ENCODE measurements at places on chromosomes 7 and 10.

DNA sequence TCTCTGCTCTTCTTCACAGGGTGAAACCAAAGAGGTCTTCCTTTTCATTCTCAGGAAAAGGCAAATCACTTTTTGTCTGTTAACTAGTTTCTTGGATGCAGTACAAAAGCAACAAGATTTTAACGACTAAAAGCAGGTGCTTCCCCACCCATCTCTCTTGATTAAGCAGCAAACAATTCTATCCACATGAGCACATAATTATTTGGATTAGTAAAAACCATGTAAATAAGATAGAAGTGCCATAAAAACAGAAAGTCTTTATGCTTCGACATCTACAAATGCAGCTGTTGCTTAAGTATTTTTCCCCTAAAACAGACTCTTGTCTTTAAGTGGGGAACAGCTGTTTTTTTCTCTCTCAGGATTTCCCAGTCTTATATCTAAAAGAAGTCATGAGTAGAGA, 37.4 kb downstream of the USP54 start:
- DNase-seq: no peak

DNA sequence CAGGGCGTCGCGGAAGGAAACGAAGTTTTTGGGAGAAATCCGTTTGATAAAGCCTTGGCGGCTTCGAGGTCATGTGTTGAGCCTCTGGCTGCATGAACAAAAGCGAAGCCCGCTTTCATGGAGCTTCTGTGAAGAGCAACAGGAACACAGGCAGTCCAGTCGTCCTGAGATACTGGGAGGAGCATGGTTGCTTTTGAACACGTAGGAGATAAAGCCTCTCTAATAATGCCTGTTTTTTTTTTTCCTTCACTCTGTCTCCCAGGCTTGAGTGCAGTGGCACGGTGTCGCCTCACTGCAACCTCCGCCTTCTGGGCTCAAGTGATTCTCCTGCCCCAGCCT, 473 bp upstream of the ZNF32 start:
- no peak for DNase-seq

DNA sequence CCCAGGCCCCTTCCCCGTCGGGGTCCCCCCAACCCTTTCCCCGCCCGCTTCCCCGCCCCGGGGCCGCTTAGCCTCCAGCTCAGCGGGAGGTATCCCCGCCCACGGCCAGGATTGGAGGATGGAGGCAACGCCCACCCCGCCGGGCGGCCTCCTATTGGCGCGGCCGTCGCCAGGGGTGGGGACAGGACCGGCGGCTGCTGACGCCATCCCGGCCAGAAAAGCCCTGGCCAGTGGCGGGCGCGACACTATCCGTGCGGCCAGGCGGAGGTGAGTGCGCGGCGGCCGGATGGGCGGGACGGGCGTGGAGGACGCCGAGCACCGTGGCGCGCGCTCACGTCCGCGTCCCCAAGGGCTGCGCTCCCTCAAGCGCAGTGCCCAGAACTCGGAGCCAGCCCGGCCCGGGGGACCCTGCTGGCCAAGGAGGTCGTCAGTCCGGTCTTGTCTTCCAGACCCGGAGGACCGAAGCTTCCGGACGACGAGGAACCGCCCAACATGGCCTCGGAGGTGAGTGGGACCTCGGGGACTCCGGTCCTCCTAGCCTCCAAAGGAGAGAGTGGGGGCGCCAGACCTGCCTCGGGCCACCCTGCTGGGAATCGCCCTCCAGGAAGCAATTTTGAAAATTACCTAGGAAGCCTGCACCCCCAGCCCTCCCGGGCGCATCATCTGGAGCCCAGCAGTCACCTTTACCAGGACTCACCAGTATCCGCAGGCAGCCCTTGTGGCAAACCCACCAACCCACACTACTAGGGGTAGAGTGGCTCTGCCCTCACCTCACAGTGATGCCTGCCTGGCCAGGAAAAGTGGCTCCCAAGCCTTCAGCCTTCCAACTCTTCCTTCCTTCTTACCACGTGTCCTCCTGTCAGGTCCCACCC, at the start of gene ASL:
Gene ASL (plus strand): TSS at position 230 of the 872 bp plus-strand sequence. CDS start 263 bp downstream, at position 493.
- DNase-seq: peak; percentile 80

DNA sequence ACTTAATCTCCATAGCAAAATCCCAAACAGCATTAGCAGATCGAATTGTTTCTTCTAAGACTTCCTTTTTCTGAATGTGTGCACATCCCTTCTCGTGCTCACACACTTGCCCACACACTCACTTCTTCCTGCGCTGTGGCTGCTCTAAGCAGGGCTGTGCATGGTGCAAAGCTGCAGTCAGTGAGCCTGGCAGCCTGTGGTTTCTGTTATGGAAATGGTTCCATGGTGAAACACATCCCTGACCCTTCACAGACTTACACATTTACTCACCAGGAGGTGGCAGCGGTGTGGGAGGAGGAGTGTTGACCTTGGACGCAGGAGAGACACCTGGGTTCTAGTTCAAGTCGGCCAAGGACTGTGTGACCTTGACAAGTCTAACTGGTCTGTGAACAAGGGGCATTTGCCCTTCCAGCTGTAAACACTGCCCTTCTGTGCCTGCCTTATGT, 24.9 kb downstream of the MTURN start:
- DNase-seq: no peak

DNA sequence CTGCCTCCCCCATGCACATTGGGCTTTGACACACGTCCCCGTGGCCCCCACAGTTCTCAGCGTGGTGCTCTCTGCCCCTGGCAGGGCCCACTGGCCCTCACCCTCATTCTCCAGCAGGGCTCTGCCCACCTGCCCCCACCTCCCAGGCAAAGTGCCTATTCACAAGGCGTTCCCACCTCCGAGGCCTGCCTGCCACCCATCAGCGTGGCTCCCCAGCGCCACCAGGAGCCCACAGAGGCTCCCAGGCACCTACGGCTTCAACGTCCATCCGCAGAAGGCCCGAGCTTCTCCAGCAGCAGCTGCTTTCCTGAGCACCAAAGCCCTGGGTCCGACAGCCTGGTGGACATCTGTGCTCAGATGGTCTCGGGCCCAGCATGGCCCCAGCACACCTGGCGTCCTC, 211.8 kb upstream of the PPP2R2D start:
- DNase-seq: no peak

DNA sequence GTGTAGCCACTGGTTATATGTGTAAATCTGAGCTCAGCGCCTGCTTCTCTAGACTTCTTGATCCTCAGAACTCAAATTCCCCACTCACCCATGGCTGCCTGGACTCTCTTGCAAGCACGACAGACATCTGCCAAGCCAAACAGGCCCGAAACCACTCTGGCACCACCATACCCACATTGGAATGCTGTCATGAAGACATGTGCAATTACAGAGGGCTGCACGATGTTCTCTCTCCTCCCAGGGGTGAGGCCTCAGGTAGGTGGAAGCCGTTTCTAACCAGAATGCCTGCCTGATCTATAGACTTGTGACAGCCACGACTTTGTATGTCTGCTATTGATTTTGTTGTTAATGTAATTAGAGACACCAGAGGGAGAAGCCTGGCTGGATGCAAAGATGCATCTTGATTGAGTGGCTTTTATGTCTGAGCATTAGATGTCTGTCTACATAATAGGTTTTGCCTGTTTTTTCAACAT, 4.0 kb downstream of the BAMBI start:
- DNase-seq: no peak

DNA sequence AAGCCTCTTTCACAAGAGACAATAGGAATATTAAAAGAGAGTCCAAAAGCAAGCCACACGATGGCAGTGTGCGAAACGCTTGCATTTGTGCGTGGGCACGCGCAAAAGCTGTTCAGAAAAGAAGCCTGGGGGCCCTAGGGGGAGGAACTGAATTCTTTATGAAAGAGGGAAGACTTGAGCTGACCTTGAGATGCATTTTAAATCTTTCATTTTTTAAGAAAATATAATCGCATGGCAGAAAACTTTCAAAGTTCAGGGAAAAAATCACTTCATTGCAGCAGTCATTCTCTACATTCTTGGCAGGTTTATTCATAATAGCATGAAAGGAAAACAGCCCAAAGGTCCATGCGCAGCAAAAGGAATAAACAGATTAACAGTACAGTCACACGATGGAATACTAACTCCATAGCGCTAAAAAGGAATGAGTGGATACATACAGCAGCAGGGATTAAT, 206.5 kb upstream of the PRKCQ start:
- no peak for DNase-seq

- DNase-seq: no peak
These were observed 49.1 kb downstream of the ASB4 start for GRCh38 chr7:95534796-95535195.

- DNase-seq: no peak
These were observed 133.4 kb downstream of the MACC1 start for GRCh38 chr7:20083781-20084180.

DNA sequence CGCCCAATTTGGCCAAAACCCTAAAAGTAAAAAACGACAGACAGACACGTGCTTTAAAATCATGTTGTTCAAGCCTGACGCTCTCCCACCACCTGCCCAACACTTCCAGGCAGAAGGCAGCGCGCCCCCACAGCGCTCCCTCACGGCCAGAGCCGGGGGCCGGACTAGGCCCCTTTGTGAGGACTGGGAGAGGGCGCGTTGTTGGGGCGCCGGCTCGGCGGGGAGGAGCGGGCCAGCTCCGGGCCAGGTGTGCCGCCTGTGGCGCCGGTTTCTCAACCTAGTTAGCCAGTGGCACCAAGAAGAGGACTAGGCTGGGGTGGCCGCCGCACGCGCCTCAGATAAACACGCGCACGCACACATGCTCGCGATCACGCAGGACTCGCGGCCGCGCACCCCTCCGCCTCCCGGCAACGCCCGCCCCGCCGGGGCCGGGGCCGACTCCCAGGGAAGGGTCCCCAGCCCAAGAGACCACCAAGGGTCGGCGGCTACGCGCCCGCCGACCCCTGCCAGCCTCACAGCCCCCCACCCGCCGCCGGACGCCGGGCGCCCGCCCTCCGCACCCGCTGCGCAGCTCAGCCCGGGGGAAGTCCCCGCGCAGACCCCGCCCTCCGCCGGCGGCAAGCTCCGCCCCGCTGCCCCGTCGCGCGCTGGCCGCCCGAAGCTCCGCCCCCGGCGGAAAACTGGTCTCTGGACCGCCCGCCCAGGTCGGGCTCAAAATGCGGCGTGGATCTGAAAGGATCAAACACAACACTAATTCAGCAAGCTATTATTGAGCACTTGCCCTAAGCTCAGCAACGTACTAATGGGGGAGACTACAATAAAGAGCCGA, at the start of gene IMMP2L:
Gene IMMP2L (minus strand): TSS at position 589 of the 829 bp plus-strand sequence.
- peak; percentile 88 for DNase-seq

DNA sequence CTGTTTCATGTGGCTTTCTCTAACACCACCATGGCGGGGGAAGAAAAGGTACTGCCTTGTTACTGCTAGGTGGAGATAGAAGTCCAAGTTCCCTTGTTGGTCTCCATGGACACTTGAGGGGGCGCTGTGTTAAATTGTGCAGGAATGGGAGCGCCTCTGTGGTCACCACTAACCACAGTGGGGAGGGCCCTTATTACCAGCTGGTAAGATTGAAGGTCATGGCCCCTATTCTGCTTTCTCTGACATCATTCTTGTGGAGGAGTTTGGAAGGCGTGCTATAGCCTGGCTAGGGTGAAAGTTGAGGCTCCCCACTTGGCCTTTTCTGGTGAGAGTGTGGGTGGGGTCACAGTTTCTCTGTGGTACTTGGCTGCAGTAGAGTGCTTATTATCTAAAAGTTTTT, 14.9 kb upstream of the MXI1 start:
- no peak for DNase-seq

GRCh38 chr7:7765422-7765821, 47.0 kb upstream of the RPA3 start:
- DNase-seq: no peak

DNA sequence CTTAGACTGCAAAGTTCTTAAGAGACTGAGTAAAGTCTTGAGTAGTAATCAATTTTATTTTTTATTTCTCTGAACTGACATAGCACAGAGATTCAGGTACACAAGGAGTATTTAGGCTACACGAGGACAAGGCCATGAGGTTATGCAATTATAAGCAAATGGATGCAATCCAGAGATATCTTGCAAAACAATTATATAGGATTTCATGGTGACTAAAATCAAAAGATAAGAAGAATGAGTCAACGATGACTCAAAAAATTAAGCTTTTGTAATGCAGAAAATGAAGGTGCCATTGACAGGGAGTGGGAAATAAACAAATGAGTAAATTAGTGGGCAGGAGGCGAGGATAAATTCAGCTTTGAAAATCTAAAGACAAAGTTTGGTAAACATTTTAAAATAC, 66.7 kb upstream of the MYO3A start:
- no peak for DNase-seq

DNA sequence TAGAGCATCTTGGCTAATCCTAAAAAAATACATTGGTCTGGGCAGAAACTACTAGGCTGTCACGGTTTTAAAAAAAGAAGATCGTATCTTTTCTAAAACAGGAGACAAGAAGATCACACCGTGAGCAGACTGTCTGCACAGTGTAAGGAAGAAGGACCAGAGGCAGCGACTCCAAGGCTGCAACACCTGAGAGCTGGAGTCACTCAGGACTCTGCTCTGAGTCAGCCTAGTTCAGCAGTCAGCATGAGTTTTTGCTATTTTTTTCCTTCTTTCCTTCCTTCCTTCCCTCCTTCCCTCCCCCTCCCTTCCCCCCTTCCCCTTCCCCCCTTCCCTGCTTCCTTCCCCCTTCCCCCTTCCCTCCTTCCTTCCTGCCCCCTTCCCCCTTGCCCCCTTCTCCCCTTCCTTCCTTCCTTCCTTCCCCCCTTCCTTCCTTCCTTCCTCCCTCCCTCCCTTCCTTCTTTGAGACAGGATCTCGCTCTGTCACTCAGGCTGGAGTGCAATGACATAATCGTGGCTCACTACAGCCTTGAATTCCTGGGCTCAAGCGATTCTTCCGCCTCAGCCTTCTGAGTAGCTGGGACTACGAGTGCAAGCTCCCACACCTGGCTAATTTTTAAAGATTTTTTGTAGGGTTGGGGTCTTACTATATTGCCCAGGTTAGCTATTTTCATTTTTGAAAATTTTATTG, 24.4 kb downstream of the BAG3 start:
- DNase-seq: no peak

GRCh38 chr10:131742500-131742951, 158.3 kb upstream of the PPP2R2D start:
- DNase-seq: no peak

- DNase-seq: no peak
These were observed 24.8 kb upstream of the DLD start for GRCh38 chr7:107865956-107866775.

DNA sequence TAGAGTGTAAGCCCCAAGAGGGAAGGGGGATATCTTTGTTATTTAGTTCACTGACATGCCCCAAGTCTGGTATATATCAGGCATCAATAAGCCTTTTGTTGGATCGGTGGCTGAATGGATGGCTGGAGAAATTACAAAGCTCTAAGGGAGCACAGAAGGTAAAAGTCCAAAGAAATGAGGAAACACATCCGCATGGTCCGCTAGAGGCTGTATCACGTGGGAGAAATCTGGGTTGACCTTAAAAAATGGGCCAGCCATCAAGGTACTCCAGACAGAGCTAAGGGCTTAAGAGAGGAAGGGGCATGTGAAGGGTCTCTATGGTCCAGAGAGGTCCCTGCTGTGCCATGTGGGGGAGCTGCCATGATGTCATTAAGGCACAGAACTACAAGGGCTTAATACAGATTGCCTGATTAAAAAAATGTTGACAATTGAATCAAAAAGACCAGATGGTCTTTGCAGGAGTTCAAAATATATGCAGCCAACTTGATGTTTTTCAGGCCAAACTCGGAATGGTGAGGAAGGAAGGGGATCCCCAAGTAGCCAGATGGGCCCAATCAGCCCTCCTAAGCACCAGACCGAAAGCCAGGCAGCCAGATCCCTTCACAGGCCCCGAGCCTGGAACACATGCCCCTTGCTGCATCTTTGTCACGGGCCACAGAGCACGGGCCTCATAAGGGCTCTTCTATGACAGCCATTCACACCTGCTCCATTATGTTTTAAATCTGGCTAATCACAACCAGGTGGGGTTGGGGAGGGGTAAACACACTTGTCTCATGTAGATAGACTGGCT, 31.9 kb downstream of the SCRN1 start:
- no peak for DNase-seq

- DNase-seq: no peak
These were observed 1111.3 kb downstream of the TYW1 start for GRCh38 chr7:68107968-68108367.
